ENCODE measurements at places on chromosomes 12 and 14.

- DNase-seq = no peak
Observed at GRCh38 chr12:93922583-93923006, 225.8 kb upstream of the PLXNC1 start.

DNA sequence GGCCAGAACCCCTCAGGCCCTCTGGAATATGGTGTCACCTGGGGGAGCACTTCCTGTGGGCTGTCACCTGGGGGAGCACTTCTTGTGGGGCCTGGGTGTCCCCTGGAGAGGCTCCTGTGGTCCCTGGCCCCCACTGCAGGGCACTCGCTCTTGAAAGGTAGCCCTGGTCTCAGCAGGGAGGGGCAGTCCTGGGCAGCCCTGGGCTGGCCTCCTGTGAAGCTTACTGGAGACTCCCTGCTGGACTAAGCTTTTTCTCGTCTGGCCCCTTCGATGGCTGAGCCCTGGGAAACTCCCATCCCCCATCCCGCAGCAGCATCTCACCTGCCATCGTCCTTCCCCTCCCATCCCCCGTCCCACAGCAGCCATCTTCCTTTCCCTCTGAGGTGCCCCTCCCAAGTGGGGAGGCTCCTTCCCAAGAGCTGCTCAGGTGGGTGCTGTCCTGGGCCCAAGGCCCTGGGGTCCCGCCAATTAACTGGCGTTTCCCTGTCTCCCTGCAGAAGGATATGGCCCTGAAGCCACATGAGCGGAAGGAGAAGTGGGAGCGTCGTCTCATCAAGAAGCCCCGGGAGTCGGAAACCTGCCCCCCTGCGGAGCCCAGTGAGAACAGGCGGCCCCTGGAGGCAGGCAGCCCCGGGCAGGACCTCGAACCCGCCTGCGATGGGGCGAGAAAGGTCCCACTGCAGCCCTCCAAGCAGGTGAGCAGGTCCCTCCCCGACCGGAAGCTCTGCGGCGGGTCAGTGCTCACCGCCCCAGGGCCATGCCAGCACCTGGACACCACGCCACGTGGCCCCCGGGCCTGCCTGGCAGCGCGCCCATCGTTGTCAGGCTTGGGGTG lies 17.9 kb downstream of the FBRSL1 start:
- DNase-seq = no peak

GRCh38 chr14:22427771-22428231 lies 161.2 kb downstream of the DAD1 start:
- DNase-seq = no peak

DNA sequence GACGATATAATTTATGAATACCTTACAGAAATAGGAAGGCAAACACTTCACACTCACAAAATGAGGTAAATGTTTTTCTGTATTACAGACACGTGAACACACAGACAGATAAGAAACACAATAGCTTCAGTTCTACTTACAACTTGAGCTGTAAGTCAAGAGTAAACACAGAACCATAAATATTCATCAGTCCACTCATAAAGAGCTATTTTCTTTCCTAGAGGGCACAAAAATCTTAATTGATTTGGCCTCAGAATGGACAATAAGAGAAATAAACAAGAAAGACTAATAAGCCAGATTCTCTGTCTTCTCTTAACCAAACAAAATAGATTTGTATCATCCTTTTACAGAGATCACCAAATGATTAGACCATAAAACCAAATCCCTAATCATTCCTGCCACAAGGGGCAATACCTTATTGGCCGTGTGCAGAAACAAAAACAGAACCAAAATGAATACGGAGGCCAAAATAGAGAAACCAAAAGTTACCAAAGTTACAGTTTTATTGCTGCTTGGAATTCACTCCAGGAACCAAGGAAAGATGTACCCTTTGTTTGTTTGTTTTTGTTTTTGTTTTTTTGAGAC lies 38.1 kb upstream of the GARIN2 start:
- no peak for DNase-seq

GRCh38 chr12:129937426-129937825 lies 33.6 kb upstream of the TMEM132D start:
- no peak for DNase-seq

DNA sequence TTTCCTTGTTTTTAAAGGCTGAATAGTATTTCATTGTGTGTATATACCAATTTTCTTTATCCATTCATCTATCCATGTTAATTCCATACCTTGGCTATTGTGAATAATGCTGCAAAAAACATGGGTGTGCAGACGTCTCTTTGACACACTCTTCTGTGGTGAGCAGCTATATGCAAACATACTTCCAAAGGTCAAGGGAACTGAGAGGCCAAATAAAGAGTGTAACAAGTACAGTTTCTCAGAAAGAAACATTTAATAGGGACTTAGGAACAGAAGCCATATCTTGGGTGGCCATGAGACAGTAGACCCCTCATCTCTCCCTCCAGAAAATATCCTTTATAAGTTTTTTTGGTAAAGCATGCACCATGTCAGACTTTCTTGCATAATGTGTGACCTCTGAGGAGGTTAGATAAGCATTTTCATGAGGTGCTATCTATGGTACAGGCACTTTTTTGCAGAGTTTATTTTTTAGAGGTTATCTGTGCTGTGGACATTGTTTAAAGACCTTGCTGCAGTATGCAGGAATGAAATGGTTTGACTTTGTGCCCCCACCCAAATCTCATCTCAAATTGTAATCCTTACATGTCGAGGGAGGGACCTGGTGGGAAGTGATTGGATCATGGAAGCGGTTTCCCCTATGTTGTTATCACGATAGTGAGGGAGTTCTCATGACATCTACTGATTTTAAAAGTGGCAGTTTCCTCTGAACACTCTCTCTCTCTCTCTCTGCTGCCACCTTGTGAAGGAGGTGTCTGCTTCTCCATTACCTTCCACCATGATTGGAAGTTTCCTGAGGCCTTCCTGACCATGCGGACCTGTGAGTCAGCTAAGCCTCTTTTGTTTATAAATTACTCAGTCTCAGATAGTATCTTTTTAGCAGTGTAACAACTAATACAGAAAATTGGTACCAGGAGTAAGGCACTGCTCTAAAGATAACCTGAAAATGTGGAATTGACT lies 1202.3 kb downstream of the GALC start:
- DNase-seq = no peak

DNA sequence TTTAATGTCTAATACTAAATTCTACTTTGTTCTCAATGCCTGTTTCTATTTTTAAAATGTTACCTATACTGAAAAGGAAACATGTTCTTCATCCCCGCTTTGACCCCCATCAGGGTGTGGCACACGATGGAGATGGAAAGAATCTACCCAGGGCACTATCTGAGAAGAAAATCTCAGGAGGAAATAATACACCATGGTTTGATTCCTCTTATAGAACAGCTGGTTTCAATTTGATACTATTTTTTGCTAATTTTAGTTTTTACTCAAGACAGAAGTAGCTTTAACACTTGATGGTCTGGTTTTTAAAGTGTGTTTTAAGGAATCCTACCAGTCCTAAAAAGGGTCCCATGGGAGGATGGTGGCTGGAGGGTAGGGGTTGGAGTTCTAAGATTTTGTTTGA lies 56.7 kb downstream of the PPM1H start:
- DNase-seq = no peak

DNA sequence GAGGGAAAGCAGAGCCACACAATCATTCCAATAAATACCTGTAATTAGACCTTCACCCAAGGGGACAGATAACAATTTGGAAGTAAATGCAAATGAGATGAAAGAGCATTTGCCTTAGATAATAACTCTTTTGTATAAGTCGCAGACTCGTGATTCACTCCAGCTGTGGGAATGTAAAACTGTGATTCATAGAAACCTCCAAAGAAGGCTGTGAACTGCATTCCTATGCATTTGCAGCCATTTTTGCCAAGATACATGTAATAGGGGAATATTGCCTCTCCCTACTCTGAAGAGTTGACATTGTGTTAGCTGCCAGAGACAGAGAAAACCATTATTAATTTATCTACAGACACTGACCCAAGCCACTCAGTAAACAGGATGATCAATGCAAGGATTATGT lies 181.9 kb upstream of the ARHGAP5 start:
- no peak for DNase-seq

GRCh38 chr12:32536000-32536345 lies 136.6 kb downstream of the FGD4 start:
- DNase-seq = no peak

DNA sequence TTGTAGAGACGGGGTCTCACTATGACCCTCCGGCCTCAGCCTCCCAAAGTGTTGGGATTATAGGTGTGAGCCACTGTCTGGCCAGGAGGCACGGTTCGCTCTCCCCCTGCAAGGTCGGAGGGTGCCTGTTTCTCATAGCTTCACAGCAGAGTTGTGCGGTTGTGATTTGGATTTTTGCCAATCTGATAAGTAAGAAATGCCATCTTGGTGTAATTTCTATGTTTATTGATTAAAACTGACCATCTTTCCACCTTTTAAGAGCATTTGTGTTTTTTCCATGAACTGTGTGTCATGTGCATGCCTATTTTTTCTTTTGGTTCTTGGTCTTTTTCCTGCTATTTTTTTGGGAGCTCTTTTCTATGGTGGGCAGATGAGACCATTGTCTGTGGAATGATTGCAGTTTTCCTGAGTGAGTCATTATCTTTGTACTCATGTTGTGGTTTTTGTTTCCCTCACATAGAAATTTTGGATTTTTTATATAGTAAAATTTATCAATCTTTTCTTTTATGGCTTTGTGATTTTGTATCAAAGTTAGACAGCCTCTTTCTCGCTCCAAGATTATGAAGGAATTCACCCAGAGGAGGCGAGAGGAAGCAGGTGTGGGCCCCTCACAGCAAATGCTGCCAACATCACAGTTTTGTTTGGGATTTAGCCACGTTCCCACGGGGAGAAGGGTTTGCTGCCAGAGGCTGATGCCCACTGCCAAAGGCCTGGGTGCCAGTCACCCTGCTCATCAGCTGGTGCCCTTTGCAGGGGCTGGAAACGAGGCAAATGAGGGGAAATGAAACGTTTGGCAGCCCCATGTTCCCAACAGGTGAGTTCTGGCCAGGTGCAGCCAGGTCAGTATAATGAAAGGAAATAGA lies 47.2 kb downstream of the RFX4 start:
- DNase-seq = no peak

DNA sequence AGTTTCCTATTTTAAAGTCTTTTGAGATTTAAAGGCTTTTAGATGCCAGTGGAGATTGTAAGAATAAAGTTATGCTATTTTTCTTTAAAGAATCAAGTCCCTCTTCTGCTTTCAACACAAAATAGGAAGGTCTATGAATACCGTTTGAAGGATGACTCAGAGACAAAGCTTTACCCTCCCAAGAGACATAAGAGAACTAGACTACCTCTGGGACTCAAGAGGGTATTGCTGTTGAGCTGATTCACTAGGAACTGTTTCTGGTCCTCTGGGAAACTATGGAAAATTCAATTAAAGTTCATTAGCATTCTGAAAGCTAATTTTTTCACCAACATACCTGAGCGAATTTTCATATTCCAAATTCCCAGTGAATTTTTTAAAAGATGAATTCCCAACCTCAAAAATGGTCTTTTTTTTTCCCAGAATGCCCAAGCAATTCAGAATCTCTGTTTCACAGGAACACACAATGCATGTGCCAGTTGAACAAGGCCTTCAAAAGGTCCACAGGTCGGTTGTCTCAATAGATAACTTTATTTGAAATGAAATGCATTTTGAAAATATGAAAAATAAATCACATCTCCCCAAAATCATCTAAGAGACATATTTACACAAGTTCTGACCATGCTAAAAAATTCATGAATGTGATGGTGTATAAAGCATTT lies 6.5 kb downstream of the PHLDA1 start:
- DNase-seq = no peak

- no peak for DNase-seq
Observed at GRCh38 chr14:75339059-75339458, 60.4 kb downstream of the FOS start.

- DNase-seq = no peak
Observed at GRCh38 chr12:53505086-53505485, 2.2 kb downstream of the NPFF start.

GRCh38 chr12:105384916-105385535 lies 54.5 kb downstream of the C12orf75 start:
- DNase-seq = no peak

- DNase-seq = no peak
Observed at GRCh38 chr12:18723752-18724151, 14.1 kb downstream of the PLCZ1 start.

- DNase-seq = no peak
Observed at GRCh38 chr14:91119556-91120311, 5.9 kb downstream of the DGLUCY start.

DNA sequence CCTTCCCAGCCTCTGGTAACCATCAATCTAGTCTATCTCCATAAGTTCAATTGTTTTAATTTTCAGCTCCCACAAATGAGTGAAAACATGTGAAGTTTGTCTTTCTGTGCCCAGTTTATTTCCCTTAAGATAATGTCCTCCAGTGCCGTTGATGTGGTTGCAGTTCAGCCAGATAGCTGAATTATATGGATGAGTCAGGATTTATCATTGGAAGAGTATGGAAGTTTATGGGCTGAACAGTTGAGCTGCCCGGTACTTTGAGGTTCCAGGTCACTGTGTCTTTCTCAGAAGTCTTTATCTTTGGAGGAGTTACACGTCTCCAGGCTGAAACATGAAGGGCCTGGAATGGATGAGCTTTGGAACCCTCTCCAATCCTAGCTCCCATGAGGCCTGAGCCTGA lies 120.1 kb downstream of the ASCL4 start:
- DNase-seq = no peak

GRCh38 chr12:104976703-104977102 lies 9.4 kb upstream of the NOPCHAP1 start:
- no peak for DNase-seq

- DNase-seq = no peak
Observed at GRCh38 chr12:75414671-75415070, 23.8 kb downstream of the GLIPR1L2 start.

Measured in activated CD4-positive, alpha-beta T cell treated with anti-CD3 and anti-CD28 coated beads, Interleukin-2, amount 50 U/mL, for 24 hours (primary cell).